ENCODE measurements at places on chromosomes 3 and 15.

GRCh38 chr15:35545316-35545823 lies 595 bp downstream of the DPH6 start:
- peak overlapping the region; percentile 97 for H3K27ac ChIP-seq
- peaks cover 20% of the 10 kb centered on the region for H3K4me1 ChIP-seq
- H3K4me3 ChIP-seq, result peak overlapping the region; percentile 97
- no peak for DNase-seq
- peaks cover 5% of the 10 kb centered on the region for H3K36me3 ChIP-seq

DNA sequence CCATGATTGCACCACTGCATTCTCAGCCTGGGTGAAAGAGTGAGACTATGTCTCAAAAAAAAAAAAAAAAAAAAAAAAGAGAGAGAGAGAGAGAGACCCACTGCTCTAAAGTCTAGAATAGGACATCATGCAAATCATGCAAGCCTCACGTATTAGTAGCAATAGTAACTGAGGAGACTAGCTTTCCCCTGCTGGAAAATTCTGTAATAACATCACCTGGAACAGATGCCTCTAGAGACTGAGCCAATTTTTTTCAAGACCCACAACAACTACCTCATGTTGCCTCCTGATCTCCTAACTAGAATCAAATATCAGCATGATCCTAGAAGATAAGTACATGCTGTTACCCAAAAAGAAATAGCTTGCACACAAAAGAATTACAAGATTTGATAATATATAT lies 461.9 kb downstream of the AGBL1 start:
- no peak overlapping the region for H3K27ac ChIP-seq
- no peaks in the 10 kb centered on the region for H3K27me3 ChIP-seq
- DNase-seq, result no peak
- H3K4me3 ChIP-seq, result no peak overlapping the region
- no peaks in the 10 kb centered on the region for H3K4me1 ChIP-seq

DNA sequence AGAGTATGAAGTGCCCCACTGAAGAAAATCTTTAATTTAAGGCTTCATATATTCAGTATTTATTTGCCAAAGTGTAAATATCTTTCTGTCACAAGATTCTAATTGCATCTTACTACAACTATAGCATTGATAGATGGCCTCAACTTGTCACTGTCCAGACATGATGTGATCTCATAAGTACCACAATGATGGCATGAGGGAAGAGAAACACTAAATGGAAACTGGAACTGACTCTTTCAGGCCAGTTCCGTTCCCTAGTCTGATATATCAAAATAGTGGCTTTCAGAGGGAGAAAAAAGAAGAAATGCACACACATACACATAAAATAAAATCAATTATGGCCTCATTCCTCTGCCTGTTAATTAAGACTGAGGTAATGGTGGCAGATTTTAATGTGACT lies 615.7 kb downstream of the TBL1XR1 start:
- H3K36me3 ChIP-seq, result no peaks in the 10 kb centered on the region
- no peaks in the 10 kb centered on the region for H3K27me3 ChIP-seq
- H3K4me3 ChIP-seq, result no peak overlapping the region

DNA sequence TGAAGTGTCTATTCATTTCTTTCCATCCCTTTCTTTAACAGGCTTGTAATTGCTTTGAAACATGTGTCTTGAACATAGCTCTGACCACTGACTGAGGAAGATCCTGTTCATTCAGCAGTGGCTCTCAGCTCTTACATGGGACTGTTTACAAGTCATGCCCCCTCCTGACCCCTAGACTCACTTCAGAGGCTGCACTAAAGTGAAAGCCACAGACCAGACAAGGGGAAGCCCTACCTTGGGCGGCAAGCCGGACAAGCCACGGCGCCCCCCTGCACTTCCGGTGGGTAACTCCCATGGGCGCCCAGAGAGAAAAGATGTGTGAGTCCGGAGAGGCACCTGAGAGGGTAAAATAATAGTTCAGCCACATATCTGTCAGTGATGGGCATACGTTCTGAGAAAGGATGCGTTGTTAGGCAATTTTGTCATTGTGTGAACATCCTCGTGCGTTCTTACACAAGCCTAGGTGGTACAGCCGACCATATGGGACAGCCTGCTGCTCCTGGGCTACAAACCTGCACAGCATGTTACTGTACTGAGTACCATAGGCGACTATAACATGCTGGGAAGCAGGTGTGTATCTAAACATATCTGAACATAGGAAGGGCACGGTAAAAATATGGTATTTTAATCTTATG lies 116.2 kb downstream of the CHSY1 start:
- peak overlapping the region; percentile 63 for H3K4me3 ChIP-seq
- peaks cover 46% of the 10 kb centered on the region for H3K4me1 ChIP-seq
- H3K27me3 ChIP-seq, result peaks cover 6% of the 10 kb centered on the region
- H3K27ac ChIP-seq, result peak overlapping the region; percentile 29
- peak; percentile 32 for DNase-seq
- no peaks in the 10 kb centered on the region for H3K36me3 ChIP-seq

DNA sequence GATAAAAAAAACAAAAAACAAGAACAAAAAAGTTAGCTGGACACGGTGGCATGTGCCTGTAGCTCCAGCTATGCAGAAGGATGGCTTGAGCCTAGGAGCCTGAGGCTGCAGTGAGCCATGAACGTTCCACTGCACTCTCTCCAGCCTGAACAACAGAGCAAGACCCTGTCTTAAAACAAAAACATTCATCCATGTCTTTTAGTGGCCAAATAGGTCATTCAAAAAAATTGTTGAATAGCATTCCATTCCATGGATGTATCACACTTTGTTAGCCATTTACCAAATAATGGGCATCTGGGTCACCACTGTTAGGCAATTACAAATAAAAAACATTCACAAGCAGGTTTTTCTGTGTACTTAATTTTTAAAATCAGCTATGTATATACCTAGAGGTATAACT lies 139.7 kb downstream of the STAG1 start:
- no peak overlapping the region for H3K4me3 ChIP-seq
- peaks cover 17% of the 10 kb centered on the region for H3K36me3 ChIP-seq
- no peak overlapping the region for H3K27ac ChIP-seq
- H3K4me1 ChIP-seq, result no peaks in the 10 kb centered on the region
- no peak for DNase-seq
- no peaks in the 10 kb centered on the region for H3K27me3 ChIP-seq

DNA sequence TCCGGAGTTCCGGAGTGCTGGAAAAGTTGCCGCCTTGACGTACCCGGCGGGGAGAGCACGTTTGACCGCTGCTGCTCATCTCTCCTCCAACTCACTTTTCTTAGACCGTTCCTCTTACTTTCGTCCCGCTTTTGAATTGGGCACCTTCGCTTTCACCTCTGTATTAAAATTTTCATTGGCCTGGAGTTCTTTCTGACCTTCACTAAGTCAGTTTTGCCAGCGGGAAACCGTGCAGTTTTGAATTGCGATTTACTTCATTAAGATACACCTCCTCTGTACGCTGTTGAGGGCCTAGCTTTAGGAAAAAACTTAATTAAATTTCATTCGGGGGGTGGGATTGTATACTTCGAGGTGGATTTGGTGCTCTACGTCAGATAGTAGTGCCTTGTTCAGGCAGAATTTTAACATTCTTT lies 1.3 kb downstream of the GMPS start:
- peak overlapping the region; percentile 87 for H3K27ac ChIP-seq
- no peak for DNase-seq
- no peaks in the 10 kb centered on the region for H3K27me3 ChIP-seq
- H3K4me3 ChIP-seq, result peak overlapping the region; percentile 99
- peaks cover 18% of the 10 kb centered on the region for H3K4me1 ChIP-seq

- no peak for DNase-seq
- H3K4me1 ChIP-seq, result no peaks in the 10 kb centered on the region
- no peaks in the 10 kb centered on the region for H3K27me3 ChIP-seq
- no peak overlapping the region for H3K4me3 ChIP-seq
- H3K27ac ChIP-seq, result no peak overlapping the region
- no peaks in the 10 kb centered on the region for H3K36me3 ChIP-seq
Observed at GRCh38 chr15:24899795-24900194, 55.0 kb upstream of the SNRPN start.

GRCh38 chr15:90563463-90563862 lies 33.7 kb downstream of the CRTC3 start:
- DNase-seq, result no peak
- H3K4me3 ChIP-seq, result no peak overlapping the region
- peaks cover 42% of the 10 kb centered on the region for H3K4me1 ChIP-seq

DNA sequence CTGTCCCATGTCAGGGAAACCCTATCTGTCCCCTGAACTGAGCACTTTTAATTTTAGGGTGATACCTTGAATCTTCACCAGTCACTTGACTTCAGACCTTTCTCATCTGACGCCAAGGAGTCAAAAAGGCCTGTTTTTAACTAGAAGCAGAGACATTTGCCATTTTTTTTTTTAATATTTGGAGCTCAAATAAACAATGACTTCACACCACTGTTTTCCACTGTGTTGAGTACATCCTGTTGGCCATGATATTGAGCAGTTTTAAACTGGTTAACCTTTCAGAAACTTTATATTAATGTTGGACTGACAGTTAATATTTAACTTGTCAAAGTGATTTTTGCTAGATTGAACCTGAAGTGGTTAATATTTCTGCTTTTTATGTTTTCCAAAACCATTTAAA lies 28.2 kb downstream of the DAG1 start:
- no peak overlapping the region for H3K4me3 ChIP-seq
- no peak overlapping the region for H3K27ac ChIP-seq
- H3K4me1 ChIP-seq, result peaks cover 15% of the 10 kb centered on the region
- peaks cover 9% of the 10 kb centered on the region for H3K36me3 ChIP-seq
- no peak for DNase-seq

DNA sequence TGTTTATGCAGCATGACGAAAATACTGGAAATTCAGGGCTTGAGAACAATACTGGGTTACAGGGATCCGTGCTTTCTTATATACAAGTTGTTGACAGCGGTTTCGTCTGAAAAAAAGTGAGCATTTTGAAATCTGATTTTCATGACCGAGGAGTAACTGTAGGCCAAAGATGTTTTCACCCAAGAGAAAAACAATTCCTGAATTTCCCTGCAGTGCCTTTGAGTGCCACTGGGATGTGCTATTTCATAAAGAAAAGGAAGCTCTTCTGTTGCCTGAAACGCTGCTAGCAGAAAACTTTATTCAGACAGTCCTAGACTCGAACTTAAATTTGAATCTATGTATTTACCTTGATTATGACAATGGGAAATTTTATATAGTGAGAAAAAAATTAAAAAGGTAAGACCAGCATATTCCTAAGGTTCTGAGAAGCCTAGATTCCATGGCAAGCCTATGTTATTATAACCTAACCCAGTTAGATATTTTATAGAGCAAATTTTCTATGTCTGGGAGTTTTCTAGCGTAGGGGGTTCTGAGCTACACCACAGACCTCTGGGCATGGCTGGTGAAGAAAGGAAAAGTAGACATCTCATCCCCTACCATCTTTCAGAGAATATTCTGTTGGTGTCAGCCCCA lies 30.2 kb downstream of the KCNAB1 start:
- DNase-seq, result no peak
- H3K36me3 ChIP-seq, result peaks cover 3% of the 10 kb centered on the region
- H3K27me3 ChIP-seq, result peaks cover 5% of the 10 kb centered on the region
- peaks cover 3% of the 10 kb centered on the region for H3K4me1 ChIP-seq

- no peak for DNase-seq
- H3K4me3 ChIP-seq, result no peak overlapping the region
- no peaks in the 10 kb centered on the region for H3K36me3 ChIP-seq
- H3K4me1 ChIP-seq, result no peaks in the 10 kb centered on the region
- H3K27me3 ChIP-seq, result peaks cover 5% of the 10 kb centered on the region
- H3K27ac ChIP-seq, result no peak overlapping the region
Observed at GRCh38 chr3:151775314-151776258, 38.3 kb upstream of the AADAC start.

GRCh38 chr3:36548712-36549111 lies 168.4 kb downstream of the STAC start:
- no peak overlapping the region for H3K27ac ChIP-seq
- no peak for DNase-seq
- no peak overlapping the region for H3K4me3 ChIP-seq
- H3K36me3 ChIP-seq, result no peaks in the 10 kb centered on the region
- H3K27me3 ChIP-seq, result peaks cover 2% of the 10 kb centered on the region
- H3K4me1 ChIP-seq, result no peaks in the 10 kb centered on the region

- DNase-seq, result no peak
- H3K27ac ChIP-seq, result no peak overlapping the region
- peaks cover 2% of the 10 kb centered on the region for H3K4me1 ChIP-seq
Observed at GRCh38 chr15:82856397-82857170, 47.2 kb downstream of the WHAMM start.

DNA sequence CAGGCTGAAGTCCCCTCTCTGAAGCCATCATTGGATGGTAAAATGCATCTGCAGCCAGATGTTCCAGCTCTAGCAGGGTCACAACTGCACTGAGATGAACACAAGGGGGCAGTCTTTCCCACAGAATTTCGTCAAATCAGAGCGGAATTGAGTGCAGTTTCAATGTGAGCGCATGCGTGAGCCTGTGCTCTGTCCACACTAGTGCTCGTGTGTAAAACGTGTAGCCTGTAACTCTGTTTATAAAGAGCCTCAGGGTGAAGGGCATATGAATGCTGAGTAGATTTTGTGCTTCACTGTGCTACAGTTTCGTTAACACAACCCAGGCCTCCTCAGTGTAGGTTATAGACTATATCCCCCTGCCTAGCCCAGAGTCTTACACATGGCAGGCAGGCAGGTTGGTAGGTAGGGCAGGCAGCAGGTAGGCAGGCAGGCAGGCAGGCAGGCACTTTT lies 92.7 kb upstream of the GOLGA6L4 start:
- peaks cover 5% of the 10 kb centered on the region for H3K27me3 ChIP-seq
- peaks cover 6% of the 10 kb centered on the region for H3K4me1 ChIP-seq
- H3K4me3 ChIP-seq, result no peak overlapping the region
- no peaks in the 10 kb centered on the region for H3K36me3 ChIP-seq
- no peak overlapping the region for H3K27ac ChIP-seq

GRCh38 chr3:116288485-116288884 lies 156.8 kb downstream of the LSAMP start:
- no peak for DNase-seq
- no peaks in the 10 kb centered on the region for H3K4me1 ChIP-seq
- H3K27me3 ChIP-seq, result no peaks in the 10 kb centered on the region
- H3K27ac ChIP-seq, result no peak overlapping the region
- no peak overlapping the region for H3K4me3 ChIP-seq
- H3K36me3 ChIP-seq, result no peaks in the 10 kb centered on the region

GRCh38 chr3:10941972-10942371 lies 50.6 kb upstream of the SLC6A1 start:
- no peak overlapping the region for H3K27ac ChIP-seq
- no peaks in the 10 kb centered on the region for H3K4me1 ChIP-seq
- H3K27me3 ChIP-seq, result peaks cover 10% of the 10 kb centered on the region
- DNase-seq, result peak; percentile 22
- H3K36me3 ChIP-seq, result no peaks in the 10 kb centered on the region

GRCh38 chr3:66665021-66665695 lies 164.3 kb upstream of the LRIG1 start:
- no peak overlapping the region for H3K4me3 ChIP-seq
- H3K27me3 ChIP-seq, result peaks cover 2% of the 10 kb centered on the region
- H3K36me3 ChIP-seq, result no peaks in the 10 kb centered on the region
- no peak overlapping the region for H3K27ac ChIP-seq
- no peaks in the 10 kb centered on the region for H3K4me1 ChIP-seq

- no peak for DNase-seq
- peaks cover 26% of the 10 kb centered on the region for H3K36me3 ChIP-seq
- H3K4me3 ChIP-seq, result no peak overlapping the region
- no peaks in the 10 kb centered on the region for H3K27me3 ChIP-seq
- H3K4me1 ChIP-seq, result peaks cover 11% of the 10 kb centered on the region
- H3K27ac ChIP-seq, result no peak overlapping the region
Observed at GRCh38 chr15:65888981-65889380, 19.7 kb downstream of the RAB11A start.
